ENCODE measurements at places on chromosomes 7 and 10.
A peak's percentile ranks its signal among the peaks of the same experiment; 100 is the strongest.

DNA sequence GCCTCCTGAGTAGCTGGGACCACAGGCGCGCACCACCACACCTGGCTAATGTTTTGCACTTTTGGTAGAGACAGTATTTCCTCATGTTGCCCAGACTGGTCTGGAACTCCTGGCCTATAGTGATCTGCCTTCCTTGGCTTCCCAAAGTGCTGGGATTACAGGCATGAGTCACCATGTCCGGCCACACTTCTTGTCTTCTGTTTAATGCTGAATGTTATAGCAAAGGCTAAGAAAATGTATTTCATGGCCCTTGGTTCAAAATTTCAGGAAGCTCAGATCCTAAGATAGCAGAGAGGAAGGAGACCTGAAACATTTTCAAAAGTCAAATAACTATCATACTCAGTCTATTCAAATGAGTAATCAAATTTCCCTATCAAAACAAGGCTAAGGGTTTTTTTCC, 229.6 kb downstream of the BAMBI start:
- no peak for DNase-seq

- no peak for DNase-seq
Observed at GRCh38 chr7:157467496-157468212, 130.8 kb downstream of the DNAJB6 start.

DNA sequence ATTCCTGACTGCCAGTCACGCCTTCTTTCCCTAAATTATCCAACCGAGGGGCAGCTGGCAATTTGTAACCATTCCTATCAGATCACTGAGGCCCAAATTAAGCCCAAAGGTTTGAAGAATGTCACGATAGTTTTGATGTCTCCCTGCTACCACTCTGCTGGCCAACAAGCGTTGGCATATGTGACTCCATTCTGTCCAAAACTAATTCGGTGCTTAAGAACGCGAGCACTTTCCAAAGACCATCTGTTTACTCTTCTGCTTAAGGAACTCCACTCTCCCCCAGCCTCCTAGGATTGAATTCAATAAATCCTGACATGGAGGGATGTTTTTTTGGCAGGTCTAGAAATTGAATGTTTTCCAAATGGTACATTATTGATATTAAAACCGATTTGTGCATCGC, 131.5 kb upstream of the CTBP2 start:
- no peak for DNase-seq

DNA sequence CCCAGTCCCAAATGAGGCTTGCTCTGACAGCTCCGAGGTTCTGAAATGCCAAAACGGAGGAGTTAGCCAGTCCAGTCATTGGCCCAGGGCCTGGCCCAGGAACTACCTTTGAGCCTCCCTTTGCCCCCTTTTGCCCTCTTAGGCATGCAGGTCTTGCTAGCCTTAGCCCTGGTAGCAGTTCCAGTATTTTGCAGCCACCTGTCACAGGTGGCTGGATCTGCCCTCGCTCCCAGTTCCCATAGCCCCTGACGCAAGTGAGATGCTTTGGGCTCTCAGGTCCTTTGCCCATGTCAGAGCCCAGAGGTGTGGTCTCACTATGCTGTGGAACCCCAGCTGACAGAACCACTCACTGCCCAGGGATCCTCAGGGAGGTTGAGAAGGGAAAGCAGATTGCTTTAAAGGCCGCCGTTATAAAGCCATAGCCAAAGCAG, 42.0 kb downstream of the GPRIN2 start:
- no peak for DNase-seq

DNA sequence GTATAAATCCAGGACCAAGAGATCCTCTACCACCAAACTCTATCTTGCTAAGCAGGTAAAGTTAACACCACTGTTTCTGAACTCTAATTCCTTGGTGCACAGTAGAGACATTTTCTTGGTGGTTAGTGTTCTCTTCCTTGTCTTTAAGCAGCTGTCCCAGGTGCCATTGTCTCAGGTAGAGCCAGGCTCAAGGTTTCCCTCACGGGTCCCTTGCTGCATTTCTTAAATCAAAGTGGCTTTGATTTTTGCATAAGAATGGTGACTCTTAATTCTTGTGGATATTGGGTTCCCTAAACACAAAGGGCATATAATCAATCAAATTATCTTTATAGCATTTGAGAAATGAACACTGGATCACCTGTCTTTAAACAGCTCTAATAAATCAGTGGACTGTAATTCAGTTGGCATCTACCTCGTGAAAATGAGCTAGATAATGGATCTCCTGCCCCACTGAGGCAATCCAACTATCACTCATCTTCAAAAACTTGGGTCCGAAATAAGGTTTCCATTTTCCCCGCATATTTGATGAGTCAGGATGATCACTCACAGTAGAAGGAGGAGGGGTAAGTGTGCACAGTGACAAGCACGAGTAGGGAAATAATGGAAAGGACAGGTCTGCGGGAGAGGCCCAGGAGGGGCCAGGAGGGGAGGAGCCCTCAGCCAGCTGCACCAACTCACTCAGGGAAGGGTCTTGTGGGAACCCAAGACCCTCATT, 2.4 kb downstream of the ABCC2 start:
- DNase-seq = no peak

DNA sequence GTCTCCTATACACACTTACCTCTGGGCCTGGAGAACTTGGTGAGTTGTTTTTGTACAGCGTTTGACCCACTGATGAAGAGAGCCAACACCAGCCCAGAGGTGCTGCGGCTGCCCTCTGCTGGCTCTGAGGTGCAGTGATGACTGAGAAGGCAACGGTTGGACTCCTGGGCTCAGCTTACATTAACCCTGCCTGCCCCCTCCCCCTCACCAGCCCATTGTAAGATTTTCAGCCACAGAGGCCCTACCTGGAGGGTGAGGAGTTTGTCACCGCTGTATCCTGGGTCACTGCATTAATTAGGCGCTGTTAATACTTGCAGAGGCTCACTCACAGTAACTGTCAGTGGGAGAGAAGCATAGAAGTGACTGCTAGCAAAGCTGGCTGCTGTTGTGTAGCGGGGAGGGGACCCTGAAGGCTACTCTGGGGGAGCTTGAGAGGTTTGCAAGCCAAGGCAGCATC, 19.0 kb upstream of the ANKRD2 start:
- DNase-seq = no peak

GRCh38 chr10:110664483-110665420, 20.6 kb downstream of the RBM20 start:
- DNase-seq = no peak

DNA sequence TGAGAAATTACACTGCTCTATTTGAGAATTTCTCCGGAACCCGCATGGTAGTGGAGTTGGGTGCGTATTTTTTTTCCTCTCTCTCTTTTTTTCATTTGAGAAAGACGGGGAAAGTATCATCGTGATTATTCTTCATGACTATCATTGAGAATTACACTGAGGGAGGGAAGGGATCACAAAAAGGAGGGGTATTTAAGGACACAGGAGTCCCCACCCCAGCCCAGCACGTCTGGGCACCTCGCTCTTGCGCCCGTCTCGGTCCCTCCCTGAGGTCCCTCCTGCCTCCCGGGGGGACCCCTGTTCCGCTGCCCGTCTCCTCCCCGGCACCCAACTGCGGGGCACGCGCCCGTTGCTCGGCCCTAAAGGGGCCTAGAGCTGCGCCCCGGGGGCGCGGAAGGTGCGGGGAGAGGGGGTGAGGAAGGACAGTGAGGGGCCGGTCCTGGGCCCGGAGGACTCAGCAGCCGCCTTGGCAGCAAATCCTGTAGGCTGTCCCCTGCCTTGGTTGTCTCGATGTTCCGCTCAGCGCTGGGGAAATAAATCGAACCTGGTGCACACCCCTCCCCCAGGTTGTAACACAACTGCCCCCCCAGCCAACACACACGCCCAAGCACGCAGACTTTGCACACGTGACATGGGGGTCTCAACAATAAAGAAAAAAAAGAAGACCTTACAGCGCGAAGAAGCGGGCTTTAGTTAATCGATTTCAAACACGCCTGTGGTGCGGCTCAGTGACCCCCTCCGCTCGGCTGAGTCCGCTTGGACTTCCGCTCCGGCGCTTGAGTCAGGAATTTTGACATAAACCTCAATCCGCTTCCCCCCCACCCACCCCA, 18.6 kb upstream of the GATA3 start:
- DNase-seq = no peak

DNA sequence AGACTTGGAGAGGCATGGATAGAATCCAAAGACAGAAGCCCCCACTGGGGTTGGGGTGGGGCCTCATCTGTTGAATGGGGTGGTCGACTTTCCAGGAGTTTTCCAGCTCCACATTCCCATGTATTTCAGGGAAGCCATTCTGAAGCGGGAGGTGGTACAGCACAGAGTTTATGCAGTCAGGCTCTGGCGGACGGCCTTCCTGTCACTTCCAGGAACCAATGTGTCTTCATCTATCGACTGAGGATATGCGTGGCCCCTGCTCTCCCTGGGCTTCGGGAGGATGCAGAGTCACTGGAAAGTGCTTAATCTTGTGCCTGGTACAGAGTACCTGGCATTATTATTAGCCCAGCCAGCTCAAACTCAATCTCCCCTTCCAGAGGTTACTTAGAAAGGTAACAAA, 26.3 kb downstream of the DOCK1 start:
- no peak for DNase-seq

DNA sequence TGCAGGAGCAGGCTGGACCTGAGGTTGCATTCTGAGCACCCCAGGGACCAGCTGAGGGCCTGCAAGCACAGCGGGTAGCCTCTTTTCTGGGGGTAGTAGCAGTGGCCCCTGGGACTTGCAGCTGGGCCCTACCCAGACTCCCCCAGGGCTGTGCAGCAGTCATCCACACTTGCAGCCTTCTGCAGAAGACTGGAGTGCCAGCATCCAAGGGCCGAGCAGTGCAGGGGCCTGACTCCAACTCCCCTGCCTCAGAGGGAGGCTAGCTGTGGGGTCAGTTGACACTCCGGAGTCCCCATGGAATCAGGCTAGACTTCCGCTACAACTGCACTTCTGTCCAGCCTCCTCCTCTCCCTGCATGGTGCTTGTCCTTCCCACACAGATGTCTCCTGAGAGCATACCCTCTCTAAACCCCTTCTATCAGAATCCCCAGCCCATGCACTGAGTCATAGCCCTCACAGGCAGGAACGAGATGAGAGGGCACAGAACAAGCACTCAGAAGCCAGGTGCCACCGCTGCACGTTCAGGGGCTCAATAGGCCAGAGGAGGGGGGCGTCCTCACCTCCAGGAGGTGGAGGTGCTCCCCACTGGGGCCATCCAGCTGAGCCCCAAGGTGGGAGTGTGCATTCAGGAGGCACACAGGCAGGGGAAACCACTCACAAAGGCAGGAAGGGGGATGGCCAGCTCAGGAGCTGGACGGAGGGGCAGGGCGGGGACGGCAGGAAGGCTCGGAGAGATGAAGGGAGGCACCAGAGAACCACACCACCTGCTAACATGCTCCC, 7.5 kb downstream of the RASGEF1A start:
- no peak for DNase-seq

- DNase-seq = no peak
Observed at GRCh38 chr7:75572396-75572795, 80.3 kb downstream of the SPDYE5 start.

DNA sequence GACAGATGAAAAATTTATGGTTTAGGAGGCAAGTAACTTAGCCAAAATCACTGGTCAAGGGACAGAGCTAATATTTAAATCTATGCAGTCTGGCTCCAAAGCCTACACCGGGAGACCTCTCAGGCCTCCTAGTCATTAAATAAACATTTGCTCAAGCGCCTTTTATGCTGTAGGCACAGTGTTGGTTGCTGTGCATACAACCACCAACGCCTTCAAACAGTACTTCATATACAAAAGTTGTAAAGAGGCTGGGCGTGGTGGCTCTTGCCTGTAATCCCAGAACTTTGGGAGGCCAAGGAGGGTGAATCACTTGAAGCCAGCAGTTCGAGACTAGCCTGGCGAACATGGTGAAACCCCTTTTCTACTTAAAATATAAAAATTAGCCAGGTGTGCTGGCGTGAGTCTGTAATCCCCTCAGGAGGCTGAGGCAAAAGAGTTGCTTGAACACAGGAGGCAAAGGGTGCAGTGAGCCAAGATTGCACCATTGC, 159.8 kb downstream of the MAGI2 start:
- DNase-seq = no peak

- peak; percentile 8 for DNase-seq
Observed at GRCh38 chr7:77327932-77328628, 88.1 kb downstream of the GSAP start.

GRCh38 chr7:42372479-42372878, 135.5 kb upstream of the GLI3 start:
- no peak for DNase-seq

GRCh38 chr7:122454776-122455507, 150.4 kb upstream of the FEZF1 start:
- no peak for DNase-seq

GRCh38 chr10:60495338-60496055, 105.8 kb upstream of the ANK3 start:
- no peak for DNase-seq

- no peak for DNase-seq
Observed at GRCh38 chr7:151694828-151695580, 175.3 kb upstream of the RHEB start.

GRCh38 chr10:14801723-14802122, 27.0 kb upstream of the FAM107B start:
- no peak for DNase-seq

- no peak for DNase-seq
Observed at GRCh38 chr7:128236924-128237586, 4.0 kb upstream of the LEP start.

DNA sequence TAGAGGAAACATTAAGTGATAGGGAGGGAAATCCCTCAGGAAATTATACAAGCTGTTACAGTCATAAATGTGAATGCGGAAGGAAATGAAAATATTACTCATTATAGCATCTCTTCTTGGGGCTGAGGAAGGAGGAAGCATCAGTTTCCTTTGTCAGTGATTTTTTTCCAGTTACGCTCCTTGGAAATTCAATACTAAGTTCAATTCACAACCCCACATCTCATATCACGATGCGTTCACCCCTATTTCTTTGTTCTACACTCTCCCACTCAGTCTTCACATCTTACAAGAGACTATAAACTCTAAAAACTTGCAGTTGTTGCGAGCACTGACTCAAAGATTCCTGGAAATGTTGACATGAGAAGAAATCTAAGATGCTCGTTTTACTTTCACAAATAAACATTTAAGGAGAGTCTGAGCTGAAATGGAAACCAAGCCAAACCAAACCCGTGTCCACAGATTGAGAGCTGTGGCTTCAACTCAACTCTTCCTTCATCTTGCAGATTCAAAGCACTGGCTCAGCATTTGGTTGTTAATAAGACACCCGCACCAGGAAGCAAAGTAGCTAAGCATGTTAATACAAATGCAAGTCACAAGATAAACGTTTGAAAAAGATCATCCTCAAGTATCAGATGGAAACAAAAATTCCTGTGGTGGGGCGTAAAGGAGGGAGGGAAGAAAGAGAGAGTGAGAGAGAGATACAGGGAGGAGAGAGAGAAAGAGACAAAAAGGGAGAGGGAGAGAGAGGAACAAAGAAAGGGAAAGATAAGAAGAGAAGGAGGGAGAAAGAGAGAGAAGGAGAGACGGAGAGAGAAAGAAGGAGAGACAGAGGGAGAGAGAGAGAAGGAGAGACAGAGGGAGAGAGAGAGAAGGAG, 150.0 kb upstream of the RSU1 start:
- DNase-seq = no peak
